ENCODE measurements at places on chromosomes 12 and 14.
A peak's percentile ranks its signal among the peaks of the same experiment; 100 is the strongest.

- no peak for DNase-seq
Measured at GRCh38 chr14:97180304-97181200, 383.4 kb downstream of the VRK1 start.

GRCh38 chr12:52604859-52605258 lies 3.6 kb upstream of the KRT72 start:
- no peak for DNase-seq

DNA sequence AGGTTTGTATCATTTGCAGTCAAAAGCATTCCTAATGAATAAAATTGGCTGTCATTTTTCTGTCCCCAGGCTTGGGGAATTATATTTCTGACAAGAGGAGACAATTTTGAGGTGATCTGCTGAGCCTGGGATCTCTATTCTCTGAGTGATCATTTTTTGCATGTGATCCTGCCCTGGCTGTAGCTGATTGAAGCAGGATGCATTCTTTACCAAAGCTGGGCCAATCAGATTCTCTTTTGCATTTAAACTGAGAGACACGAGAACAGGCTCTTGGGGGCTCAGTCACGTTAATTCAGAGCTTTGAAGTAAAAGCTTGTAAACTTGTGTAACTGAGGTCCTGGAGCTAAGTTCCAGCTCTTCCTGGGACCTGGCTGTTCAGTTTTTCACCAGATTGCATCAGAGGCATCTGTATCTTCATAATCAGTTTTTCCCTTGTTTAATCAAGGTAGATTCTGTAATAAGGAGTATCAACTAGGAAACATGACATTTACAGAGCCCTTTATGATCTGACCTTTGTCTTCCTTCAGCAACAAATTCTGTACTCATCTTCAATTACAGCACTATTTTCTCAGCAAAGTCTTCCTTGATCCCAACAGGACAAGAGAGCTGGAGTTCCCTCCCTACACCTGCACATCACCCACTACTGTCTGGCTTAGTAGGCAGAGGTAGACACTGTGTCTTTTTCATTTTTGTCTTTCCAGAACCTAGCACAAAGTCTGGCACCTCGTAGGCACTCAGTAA lies 35.0 kb upstream of the MANSC4 start:
- no peak for DNase-seq

- no peak for DNase-seq
Measured at GRCh38 chr12:12938541-12938940, 13.4 kb downstream of the GPRC5D start.

DNA sequence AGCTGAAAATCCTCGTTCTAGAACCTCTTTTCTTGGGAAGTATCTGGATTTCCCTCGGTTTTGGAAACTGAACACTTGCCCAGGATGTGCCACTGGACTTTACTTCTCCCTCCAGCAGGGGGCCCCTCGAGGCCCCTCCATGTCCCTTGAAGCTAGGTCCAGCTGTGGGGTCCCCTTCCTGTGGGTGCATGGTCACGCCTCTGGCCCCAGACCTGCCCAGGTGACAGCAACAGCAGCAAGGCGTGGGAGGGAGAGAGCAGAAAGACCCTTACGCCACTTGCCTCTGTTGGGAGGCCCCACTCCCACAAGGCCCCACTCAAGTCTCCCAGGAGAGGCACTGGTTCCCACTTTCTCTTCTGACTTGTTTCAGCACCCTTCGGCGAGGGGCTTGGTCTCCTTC lies 3.1 kb downstream of the SLC25A29 start:
- DNase-seq, result no peak

DNA sequence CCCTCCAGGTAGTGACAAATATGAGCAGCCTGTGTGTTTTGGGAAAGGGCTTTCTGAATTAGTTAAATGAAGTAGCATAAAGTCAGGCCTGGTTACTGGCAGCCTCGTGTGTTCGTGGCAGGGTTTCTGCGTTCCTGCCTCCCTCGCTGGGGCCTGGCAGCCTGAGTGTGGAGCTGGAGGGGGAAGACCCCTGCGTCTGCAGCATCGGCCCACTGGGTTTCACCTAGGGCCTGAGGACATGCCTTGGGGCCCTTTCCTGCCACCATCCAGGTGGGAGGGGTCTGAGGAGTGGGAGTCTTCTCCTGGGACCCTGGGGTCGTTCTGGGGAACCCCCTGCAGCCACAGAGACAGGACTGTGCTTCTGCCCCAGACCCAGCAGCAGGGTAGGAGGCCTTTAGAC lies 20.4 kb upstream of the AMN start:
- DNase-seq, result no peak

DNA sequence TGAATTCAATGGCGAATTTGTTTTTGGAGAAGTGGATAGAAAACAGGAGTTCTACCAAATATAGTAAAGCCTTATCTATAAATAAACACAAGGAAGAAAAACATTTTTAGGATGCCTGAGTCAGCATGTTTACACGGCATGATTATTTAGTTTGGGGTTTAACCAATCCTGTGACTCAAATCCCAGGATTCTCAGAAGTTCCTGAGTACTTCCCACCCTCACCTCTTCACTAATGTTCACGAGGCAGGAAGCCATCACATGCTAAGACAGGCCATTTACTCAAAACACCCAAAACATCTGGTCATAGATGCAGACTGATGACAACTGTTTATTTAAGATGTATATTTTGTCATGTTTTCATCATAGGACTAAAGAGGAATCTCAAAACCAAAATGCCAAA lies 3.4 kb upstream of the GLRX5 start:
- no peak for DNase-seq

DNA sequence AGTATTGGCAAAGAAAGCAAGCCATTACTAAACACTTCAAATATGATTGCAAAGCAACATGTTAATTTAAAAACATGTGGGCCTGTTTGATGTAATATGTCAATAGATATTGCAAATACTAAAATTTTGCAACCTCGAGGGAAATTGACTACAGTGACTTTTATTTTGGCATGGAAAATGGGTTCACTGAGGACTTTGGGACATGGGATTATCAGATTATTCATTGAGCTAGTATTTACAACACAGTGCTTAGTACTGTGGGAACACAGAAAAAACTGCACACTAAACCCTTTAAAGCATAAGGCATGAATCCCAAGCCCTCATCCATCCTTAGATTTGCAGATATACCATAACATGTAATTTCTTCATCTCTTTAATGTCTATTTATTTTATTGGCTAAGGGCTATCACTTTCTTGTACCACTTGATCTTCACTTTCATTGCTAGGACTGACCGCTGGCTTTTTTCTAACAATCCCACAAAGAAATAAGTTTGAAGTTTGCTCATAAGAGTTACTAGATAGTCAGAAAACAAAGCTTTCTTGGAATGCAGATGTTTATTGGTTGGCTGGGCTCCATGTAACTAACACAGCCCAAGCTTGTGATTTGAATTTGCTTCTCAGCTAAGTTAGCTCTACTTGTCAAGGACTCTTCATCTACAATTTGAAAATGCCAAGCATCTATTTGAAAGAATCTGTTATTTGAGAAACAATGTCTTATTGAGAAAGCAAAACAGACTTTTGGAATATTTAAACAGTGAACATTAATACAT lies 48.7 kb downstream of the PPFIBP1 start:
- no peak for DNase-seq

DNA sequence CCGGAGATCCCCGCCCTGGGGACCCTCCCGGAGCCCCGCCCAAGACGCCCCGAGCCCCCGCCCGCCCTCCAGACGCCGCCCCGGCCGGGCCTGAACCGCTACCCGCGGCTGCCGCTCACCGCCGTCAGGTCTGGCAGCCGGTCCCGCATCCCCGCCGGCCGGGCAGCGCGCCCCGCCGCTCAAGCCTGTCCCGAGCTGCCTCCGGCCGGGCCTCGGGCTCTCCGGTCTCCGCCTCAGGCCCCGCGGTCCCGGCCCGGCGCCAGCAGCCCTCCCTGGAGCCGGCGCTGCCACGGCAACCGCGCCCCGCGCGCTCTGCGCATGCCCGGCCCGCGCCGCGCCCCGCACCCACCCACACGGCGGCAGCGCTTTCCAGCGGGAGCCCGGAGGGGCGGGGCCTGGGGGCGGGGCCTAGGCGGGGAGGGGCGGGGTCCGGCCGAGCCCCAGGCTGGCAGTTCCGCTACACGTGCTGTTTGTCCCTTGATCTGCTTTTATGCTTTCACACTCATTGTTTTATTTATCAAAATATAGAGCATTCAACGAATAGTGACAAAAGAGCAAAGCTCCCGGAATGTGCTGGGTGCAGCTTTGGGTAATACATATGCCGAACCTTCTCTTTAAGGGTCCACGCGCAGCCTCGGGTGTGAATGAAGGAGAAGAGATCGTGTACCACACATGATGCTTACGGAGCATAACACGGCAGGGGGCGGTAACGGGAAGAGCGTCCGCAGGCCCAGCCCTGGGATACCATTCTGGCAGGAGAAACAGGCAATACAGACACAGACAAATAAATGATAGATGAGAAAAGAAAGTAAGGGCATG lies at the start of gene STX2:
Gene STX2, minus strand, starts transcription at position 300 of the 819 bp plus-strand sequence. Its CDS starts 151 bp downstream, at position 149.
- DNase-seq, result peak; percentile 77

DNA sequence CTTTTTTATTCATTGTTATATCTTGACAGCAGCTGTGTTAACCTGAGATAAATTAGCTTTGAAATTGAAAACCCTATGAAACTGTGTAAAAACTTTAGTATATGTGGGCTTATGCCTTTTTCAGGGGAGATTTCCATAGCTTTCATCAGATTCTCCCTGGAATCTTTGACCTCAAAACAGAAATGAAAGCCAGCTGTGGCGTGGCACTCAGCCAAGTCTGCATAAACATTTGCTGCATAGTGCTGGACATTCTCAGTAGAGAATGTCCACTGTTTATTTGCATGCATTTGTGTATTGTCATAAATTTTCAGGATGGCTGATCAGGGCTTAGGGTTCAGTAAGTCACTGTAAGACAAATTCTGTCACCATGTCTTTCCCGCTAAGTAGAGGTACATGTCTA lies 115.3 kb upstream of the NAP1L1 start:
- peak; percentile 10 for DNase-seq

DNA sequence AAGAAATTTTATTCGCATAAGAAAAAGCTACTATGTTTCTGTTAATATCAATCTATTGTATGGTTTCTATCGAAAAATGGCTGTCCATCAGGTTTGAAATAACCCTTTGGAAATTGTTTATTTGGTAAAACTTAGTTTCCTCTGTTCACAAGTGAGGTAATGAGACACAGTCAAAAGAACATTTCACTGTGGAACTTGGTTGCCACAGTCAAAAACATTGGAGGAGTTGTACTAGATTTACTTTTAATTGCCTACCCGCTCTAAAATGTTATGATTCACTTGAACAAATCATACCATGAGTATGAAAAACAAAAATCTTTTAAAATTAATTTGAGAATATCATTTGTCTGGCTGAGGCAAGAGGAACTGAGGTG lies 46.5 kb downstream of the ITPR2 start:
- no peak for DNase-seq

DNA sequence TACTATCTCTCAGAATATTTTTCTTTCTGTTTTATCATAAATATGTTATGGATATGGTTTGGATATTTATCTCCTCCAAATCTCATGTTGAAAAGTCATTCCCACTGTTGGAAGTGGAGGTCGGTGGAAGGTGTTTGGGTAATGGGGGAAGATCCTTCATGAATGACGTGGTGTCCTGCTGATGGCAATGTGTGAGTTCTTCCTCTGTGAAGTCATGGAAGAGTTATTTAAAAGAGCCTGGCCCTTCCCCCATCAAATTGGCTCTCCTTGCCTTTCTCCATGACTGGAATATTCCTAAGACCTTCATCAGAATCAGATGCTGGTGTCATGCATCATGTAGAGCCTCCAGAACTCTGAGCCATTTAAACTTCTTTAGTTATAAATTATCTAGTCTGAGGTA lies 1291.6 kb downstream of the FSCB start:
- DNase-seq, result no peak

DNA sequence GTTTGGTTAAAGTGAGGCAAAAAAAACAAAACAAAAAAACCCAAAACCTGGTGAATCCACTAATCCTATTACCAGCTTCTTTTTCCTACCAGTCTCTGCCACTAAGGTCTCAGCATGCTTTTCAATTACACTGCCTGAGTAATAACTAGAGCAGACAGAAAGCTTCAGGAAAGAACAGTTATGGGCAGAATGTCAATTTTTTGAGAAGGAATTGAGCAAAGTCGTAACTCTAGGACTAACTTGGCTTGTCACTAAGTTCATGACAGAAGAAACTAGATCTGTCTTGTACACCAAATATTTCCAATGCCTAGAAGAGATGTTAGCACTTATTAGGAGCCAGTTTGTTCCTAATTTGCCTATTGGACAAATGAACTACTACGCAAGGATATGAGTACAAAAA lies 148.8 kb upstream of the CNOT2 start:
- DNase-seq, result no peak

DNA sequence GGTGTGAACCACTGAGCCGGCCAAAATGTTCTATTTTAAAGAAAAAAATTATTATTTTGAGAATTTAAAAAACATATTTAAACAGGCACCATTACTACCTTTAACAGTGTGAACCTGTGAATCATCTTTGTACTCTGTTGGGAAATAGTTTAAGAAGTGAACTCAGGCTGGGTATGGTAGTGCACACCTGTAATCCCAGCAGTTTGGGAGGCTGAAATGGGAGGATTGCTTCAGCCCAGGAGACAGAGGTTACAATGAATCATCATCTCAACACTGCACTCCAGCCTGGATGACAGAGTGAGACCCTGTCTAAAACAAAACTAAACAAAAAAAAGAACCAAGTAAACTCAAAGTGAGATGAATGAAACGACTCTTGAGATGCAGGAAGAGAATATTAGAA lies 3.1 kb upstream of the WDR89 start:
- DNase-seq, result no peak

- no peak for DNase-seq
Measured at GRCh38 chr14:63652406-63652805, 10.7 kb upstream of the WDR89 start.

DNA sequence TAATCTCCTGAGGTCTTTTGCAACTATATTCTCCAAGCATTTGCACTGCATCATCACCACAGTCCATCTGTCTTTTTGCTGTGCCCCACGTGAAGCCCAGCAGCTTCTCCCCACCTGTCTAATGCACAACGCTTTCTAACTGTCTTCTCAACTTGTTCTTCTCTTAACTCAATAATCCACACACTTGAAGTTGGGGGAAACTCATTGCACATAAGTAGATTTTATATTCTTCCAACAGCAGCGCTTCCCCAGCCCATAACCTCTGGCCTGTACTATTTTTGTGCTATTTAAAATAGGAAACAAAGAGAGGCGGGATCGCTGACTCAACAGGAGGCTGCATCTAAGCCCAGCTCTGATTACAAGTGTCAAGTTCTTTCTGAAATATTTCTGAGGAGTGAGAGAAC lies 226.7 kb downstream of the GXYLT1 start:
- no peak for DNase-seq

DNA sequence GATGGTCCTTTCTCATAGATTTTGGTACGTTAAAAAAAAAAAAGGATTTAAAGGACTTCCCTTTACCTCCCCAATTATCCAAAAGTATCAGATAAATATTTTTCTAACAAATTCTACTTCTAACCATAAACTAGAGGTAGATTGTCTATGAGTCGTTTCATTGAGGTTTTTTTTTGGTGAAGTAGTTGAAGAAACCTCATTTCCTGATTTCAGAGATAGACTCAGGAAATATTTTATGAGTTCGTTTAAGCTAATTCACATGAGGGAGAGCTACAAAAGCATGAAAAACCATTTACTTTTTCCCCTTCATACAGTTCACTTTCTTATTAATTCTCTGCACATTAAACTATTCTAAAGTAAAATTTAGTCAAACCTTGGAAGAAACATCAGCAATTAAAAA lies 112.5 kb downstream of the RALGAPA1 start:
- DNase-seq, result no peak

- DNase-seq, result no peak
Measured at GRCh38 chr14:58881433-58881832, 243.7 kb downstream of the DACT1 start.
